ENCODE measurements at places on chromosomes 4 and X.

DNA sequence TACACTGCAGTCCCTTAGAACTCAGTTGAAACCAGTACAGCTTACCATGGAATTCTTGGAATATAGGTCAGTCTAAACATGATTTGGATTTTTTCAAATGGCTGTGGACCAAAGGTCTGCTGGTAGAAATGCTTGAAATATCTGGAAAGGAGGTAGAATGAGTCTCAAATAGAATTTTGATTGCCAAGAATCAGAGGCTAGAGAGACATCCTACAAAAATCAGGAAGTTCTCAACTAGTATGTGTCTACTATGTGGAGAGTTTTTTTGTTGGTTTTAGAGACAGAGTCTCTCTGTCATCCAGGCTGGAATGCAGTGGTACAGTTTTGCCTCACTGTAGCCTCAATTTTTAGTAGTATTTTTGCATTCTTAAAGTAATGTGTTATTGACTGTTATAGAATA lies 53.6 kb downstream of the PAQR3 start:
- no peak for DNase-seq

DNA sequence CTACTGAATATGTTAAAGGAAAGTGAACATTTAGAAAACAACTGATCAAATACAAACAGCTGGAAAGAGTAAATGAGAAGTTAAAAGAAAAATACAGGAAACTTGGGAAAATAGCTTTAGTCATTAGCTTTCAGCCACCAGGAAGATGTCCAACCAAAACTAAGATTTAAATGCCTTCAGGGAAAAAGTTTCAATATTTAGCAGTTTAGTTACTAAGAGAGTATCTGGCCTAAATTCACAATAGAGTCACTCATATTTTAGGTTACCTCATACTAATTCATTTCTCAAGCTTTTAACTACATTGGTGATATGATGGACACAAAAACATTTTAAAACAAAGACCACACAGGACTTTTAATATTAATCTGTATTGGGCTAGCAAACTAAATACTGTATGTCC lies 13.1 kb upstream of the KLHL13 start:
- no peak for DNase-seq

DNA sequence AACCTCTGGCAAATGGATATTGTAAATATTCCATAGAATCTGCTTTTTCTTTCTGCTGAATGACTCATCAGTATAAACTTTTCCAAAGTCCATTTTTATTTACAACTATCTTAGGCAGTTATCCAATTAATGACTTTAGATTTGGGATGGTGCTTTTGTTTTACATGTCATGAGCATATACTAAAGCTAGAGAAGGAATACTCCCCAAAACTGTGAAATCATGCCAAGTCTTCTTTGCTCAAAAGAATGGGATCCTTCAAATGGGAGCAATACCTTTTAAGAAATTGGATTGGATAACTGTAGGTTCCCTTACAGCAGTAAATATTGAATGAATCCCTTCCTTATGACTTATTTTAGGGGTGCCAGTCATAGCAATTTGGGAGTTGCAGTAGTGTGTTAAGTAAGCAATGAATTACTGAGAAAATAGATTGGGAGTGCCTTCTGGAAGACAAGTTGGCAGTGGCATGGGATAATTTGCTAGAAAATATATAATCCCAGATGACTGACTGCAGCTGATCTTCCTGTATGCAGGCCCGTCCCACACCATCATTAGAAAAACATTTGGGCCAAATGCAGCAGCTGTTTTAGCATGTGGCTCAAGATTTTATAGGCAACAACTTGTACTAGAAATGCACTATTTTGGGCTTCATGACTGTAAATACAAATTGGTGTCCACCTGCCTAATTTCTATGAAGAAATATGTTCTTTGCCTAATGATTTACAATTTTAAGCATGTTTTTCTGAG lies 2.8 kb downstream of the TMPRSS11D start:
- DNase-seq: no peak

DNA sequence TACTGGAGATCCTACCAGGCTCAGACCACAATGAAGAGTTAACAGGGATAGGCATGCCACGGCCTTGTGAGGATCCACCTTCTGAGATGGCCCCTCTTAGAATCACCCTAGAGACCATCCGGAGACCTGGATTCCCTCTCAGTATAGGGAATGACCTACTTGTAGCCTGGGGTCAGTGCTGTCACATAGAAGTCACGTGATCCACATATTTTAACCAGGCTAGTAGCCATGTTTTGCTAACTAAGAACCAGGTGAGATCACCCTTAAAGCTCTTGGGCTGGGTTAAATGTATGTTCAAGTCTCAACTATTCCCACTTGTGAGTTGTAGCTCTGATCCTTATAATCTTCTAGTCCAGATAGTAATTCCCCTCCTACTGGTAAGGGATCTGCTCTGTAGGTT lies 215.4 kb downstream of the CCNG2 start:
- no peak for DNase-seq

- DNase-seq: no peak
These were observed 5.0 kb upstream of the ABLIM2 start for GRCh38 chr4:8163436-8164193.

- no peak for DNase-seq
These were observed 116.1 kb downstream of the REELD1 start for GRCh38 chr4:146330392-146330791.

DNA sequence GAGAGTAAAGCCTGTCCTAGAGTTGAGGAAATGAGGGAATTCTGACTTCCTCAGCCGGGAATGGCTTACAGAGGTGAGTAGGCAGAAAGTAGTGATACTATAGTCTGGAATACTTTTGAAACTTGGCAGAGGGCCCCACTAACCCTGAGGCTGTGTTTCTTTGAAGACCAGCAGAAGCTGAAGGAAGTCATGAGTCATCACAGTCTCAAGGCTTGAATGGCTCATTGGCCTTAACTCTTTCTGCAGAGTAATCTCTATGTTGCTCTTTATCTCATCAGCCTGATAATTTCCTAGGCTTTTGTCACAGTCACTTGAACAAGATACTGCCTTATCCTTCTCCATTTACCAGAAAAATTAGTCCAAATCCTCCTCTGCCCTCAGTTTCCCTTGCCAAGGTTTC lies 80.8 kb downstream of the ANKRD50 start:
- peak; percentile 38 for DNase-seq

DNA sequence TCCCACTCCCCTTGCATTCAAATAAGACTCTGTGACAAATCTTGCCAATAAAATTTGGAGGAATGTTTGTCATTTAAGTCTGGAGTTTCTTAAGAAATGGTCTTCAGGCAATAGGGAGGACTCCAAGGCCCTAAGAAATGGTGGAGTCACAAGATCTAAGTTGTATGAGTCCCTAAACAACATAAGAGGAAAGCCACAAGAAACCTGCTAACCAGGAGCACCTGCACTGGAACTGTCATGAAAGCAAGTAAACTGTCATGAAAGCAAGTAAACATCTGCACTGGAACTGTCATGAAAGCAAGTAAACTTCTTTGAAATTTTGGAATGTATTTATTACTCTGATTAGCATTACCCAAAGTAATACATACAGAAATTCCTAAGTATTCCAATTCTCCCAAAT lies 3.5 kb downstream of the CNOT6L start:
- no peak for DNase-seq

GRCh38 chrX:132714913-132715312 lies 226.1 kb upstream of the MBNL3 start:
- DNase-seq: no peak

DNA sequence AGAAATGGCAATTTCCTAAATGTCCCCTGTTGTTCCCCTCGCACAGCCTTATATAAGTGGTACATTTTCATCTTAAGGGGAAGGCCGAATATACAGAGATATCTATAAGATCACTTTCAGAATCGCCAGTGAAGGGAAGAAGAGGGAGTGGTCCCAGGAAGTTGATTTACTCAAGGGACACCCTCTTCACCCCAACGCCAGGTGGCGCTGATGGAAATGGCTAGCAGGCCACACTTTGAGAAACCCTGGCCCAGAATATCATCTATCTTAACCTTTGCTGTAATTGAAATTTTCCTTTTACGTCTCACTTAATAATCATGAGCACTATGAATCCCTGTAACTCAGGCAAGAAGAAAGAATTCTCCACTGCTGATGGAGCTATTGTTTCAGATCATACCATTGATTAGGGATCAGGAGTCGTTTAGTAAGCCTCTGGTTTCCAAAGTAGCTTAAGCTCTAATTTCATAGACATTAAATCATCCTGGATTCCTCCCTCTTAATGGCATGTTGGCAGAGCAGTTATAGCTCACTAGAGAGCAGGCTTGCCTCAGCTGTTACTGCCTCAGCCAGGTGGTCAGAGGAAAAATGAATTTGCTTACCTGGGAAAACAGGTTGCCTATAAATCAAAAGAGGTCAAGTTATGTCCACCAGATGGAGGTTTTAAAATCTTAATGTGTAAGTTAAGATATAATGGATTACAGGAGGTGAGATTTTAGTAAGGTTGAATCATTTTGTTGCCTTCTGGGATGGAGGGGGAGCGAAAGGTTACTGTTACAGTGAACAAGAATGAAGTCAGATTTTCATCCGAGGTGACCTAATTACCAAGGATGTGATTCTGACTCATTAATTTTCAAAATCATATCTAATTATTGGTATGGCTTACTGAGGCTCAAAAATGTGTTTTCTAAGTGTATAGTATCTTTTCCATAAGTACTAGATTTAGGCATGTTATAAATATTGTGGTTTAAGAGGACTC lies 941.2 kb upstream of the TENM3 start:
- peak; percentile 97 for DNase-seq

DNA sequence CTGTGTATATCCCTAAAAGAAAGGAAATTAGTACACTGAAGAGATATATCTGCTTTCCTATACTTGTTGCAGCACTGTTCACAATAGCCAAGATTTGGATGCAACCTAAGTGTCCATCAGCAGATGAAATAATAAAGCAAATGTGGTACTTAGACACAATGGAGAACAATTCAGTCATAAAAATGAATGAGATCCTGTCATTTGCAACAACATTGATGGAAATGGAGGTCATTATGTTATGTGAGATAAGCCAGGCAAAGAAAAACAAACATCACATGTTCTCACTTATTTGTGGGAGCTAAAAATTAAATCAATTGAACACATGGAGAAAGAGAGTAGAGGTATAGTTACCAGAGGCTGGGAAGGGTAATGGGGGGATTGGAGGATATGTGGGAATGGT lies 611.9 kb downstream of the STPG2 start:
- no peak for DNase-seq

DNA sequence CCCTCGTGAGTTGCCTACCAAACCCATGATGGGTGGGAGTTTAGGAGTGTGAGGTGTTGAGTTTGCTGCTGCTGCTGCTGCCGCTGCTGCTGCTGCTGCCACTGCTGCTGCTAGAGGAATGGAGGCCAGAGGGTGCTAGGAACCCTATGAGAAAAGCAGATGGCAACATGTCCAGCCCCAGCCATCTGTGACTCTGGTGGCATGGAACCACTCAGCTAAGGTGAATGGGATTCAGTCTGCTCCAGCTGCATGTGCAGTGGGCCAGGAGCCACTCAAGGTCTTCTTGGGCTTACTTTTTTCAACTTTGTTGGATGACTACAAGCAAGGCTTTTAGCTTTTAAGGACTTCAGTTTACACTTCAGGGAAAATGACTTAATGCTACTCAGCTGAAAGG lies 103.8 kb downstream of the RTL5 start:
- no peak for DNase-seq

GRCh38 chr4:24930151-24930550 lies 17.3 kb upstream of the CCDC149 start:
- peak; percentile 66 for DNase-seq

DNA sequence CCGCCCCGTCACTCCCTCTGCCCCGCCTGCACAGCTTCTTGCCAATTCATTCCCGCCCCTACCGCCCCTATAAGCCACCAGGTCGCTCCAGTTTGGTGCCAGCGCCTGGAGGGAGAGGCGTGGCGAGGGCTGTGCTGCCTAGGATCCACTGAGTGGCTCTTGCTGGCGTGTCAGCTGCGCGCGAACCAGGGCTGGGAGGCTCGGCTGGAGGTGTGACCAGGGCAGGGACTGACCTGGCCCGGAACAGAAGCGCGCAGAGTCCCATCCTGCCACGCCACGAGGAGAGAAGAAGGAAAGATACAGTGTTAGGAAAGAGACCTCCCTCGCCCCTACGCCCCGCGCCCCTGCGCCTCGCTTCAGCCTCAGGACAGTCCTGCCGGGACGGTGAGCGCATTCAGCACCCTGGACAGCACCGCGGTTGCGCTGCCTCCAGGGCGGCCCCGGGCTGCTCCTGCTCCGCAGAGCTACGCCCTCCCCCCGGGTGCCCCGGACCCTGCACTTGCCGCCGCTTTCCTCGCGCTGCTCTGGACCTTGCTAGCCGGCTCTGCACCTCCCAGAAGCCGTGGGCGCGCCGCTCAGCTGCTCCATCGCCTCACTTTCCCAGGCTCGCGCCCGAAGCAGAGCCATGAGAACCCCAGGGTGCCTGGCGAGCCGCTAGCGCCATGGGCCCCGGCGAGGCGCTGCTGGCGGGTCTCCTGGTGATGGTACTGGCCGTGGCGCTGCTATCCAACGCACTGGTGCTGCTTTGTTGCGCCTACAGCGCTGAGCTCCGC lies at the start of gene GPR78:
GPR78 (plus strand) TSS at position 72 of the 773 bp plus-strand sequence; CDS start at position 663, 591 bp downstream.
- DNase-seq: peak; percentile 83

All from NCI-H69 (cell line).